ENCODE measurements at places on chromosomes 5 and 9. TPM values are rescaled to one million over a fixed set of nuclear protein-coding genes. Genes with fewer than 3 reads are reported as not detected.

DNA sequence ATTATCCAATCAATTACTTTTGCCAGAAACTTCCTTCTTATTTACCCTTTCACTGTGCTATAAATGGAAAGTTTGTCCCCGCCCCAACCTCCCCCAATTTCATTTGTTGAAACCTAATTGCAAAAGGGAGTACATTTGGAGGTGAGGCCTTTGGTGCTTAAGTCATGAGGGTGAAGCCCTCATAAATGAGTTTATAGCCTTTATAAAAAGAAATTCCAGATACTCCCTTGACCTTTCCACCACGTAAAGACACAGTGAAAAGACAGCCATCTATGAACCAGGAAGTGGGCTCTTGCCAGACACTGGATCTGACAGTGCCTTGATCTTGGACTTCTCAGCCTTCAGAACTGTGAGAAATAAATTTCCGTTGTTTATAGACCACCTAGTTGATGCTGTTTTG is 82.3 kb downstream of the NUDT12 start:
- H3K4me1 ChIP-seq = peaks cover 2% of the 10 kb centered on the region
- no peaks in the 10 kb centered on the region for H3K27me3 ChIP-seq
- H3K4me3 ChIP-seq = no peak overlapping the region
- H3K36me3 ChIP-seq = no peaks in the 10 kb centered on the region

GRCh38 chr9:126500600-126501382 is 112.9 kb upstream of the LMX1B start:
- no peak overlapping the region for H3K4me3 ChIP-seq
- no peaks in the 10 kb centered on the region for H3K4me1 ChIP-seq
- peak; percentile 75 for DNase-seq
- no peak overlapping the region for H3K27ac ChIP-seq
- no peaks in the 10 kb centered on the region for H3K27me3 ChIP-seq
- H3K36me3 ChIP-seq = peaks cover 21% of the 10 kb centered on the region

Gene DBH
- total RNA-seq = 0.30 TPM

Gene CCDC192
- not detected for total RNA-seq

DNA sequence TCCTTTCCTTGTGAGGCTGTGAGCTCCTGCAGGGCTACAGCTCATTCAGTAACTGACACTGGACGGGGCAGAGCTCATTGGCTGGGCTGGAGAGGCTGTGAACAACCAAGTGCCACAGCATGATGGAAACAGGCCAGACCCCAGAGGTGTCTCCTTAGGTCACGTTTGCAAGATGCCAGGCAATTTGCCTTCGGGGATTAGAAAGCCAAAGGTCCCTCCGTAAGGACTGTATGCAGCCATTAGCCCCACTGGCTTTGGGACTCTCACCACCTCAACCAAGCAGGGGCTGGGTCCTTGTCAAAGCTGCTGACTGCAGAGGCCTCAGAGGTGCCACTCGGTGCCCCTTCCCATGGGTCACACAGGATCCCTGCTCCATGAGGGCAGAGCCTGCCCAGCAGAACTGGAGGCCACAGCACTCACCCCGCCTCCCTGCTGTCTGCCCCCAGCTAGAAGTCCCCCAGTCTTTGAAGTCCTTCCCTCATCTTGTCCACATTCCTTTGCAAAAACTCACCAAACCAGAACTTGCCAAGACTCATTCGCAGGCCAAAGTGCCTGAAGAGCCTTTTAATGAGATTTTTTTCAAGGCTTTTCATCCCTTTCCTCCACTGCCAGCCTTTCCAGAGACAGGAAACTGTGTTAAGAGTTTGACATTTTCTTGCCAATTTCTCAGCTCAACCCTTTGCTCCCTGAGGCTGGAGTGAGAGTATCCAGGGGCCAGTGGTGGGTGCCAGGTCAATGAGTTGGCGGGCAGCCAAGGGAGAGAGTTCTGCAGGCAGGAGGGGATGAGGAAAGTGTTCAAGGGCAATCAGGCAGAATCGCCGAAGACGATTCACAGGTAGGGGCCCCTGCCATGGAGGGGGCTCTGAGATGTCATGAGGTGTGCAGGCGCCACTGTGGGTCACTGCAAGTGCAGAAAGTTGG is 39.7 kb upstream of the SLC25A51 start:
- H3K36me3 ChIP-seq = peaks cover 31% of the 10 kb centered on the region
- no peak overlapping the region for H3K27ac ChIP-seq
- no peaks in the 10 kb centered on the region for H3K27me3 ChIP-seq
- H3K4me3 ChIP-seq = no peak overlapping the region

- no peaks in the 10 kb centered on the region for H3K27me3 ChIP-seq
- DNase-seq = no peak
- H3K4me1 ChIP-seq = no peaks in the 10 kb centered on the region
- H3K36me3 ChIP-seq = no peaks in the 10 kb centered on the region
- no peak overlapping the region for H3K27ac ChIP-seq
Measured at GRCh38 chr9:93020151-93020550, 38.4 kb upstream of the SUSD3 start.

DNA sequence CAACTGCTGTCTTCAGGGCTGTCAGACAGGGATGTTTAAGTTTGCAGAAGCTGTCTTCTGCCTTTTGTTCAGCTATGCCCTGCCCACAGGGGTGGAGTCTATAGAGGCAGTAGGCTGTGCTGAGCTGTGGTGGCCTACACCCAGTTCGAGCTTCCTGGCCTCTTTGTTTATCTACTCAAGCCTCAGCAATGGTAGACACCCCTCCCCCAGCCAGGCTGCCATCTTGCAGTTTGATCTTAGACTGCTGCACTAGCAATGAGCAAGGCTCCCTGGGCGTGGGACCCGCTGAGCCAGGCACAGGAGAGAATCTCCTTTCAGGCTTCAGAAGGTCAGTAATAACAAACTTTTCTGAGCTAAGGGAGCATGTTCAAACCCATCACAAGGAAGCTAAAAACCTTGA is 545.3 kb downstream of the TLE4 start:
- H3K27ac ChIP-seq = no peak overlapping the region
- no peak overlapping the region for H3K4me3 ChIP-seq
- DNase-seq = no peak
- no peaks in the 10 kb centered on the region for H3K27me3 ChIP-seq
- no peaks in the 10 kb centered on the region for H3K4me1 ChIP-seq

DNA sequence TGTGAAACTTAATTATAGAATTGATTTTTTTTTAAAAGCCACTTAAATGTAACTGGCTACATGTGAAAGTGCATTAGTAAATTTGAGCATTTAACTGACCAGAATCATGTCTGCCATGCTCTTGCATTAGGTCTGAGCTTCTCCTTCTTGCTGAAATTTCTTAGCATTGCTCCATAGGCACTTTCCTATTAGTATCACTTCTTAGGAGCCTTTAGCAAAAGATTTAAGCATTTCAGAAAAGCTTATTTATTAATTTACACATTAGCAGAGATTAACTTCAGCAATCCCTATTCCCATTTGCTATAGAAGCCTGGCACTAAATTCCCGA is 211.0 kb downstream of the SNX18 start:
- DNase-seq = no peak
- no peaks in the 10 kb centered on the region for H3K4me1 ChIP-seq
- no peaks in the 10 kb centered on the region for H3K27me3 ChIP-seq
- no peaks in the 10 kb centered on the region for H3K36me3 ChIP-seq

Gene SLC6A19
- not detected for total RNA-seq

GRCh38 chr5:100434815-100435214 is 100.4 kb upstream of the FAM174A start:
- no peaks in the 10 kb centered on the region for H3K36me3 ChIP-seq
- DNase-seq = no peak
- no peaks in the 10 kb centered on the region for H3K4me1 ChIP-seq
- no peak overlapping the region for H3K27ac ChIP-seq
- no peaks in the 10 kb centered on the region for H3K27me3 ChIP-seq

- H3K36me3 ChIP-seq = no peaks in the 10 kb centered on the region
- H3K27me3 ChIP-seq = peaks cover 14% of the 10 kb centered on the region
- H3K4me3 ChIP-seq = no peak overlapping the region
- H3K27ac ChIP-seq = no peak overlapping the region
- H3K4me1 ChIP-seq = no peaks in the 10 kb centered on the region
Measured at GRCh38 chr5:83723031-83723430, 2.4 kb upstream of the HAPLN1 start.

GRCh38 chr5:36576721-36577120 is 29.7 kb upstream of the SLC1A3 start:
- no peak overlapping the region for H3K4me3 ChIP-seq
- H3K27ac ChIP-seq = no peak overlapping the region
- DNase-seq = no peak

Gene CCDC180
- total RNA-seq = 0.88 TPM

Gene S100Z
- total RNA-seq = not detected

Gene OR1J1
- total RNA-seq = not detected

Gene EIF4E1B
- total RNA-seq = not detected

DNA sequence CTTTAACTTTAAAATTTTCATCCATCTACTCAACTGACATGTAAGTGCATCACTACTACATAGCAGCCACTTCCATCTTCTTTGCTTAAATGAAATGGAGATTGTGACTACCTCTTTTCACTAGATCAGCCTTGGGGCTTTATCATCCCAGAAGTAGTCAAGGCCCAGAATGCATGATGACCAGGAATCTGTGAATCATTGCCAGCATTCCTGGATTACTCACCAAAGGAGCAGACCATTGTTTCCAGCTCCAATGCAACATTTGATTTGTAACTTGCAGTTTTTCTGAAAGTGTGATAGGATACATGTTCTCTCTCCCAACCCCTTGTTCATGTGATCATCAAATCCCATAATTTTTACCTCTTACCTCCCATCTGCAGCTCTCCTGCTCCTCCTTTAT is 65.1 kb downstream of the PLPPR1 start:
- no peak overlapping the region for H3K4me3 ChIP-seq
- H3K36me3 ChIP-seq = no peaks in the 10 kb centered on the region
- no peaks in the 10 kb centered on the region for H3K27me3 ChIP-seq
- no peaks in the 10 kb centered on the region for H3K4me1 ChIP-seq

DNA sequence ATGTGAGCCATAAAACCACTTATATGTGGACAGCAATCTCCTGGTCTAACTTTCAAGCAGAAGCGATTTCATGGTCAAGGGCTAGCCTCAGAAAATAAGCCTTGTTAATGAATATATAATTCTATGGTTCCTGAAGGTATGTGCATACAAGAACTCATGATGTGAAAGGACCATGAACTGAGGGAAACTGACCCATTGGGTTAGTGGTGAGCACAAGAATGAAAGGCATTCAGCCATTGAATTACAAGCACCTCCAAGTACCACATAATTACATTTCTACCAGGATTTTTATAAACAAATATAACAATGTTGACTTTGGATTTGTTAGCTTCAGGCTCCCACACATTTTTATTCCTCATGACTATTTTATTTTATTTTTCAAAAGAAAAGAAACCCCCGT is 459.0 kb downstream of the TLE4 start:
- no peak for DNase-seq
- no peaks in the 10 kb centered on the region for H3K4me1 ChIP-seq
- H3K4me3 ChIP-seq = no peak overlapping the region

Gene SSBP2
- total RNA-seq = 32.4 TPM

DNA sequence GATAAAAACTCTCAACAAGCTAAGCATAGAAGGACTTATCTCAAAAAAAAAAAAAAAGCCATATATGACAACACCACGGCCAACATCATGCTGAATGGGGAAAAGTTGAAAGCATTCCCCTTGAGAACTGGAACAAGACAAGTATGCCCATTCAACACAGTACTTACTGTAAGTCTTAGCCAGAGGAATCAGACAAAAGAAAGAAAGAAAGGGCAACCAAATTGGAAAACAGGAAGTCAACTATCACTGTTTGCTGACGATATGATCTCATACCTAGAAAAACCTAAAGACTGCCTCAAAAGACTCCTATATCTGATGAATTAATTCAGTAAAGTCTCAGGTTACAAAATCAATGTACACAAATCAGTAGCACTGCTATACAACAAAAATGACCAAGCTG is 24.6 kb upstream of the PTGER4 start:
- H3K27ac ChIP-seq = no peak overlapping the region
- no peaks in the 10 kb centered on the region for H3K36me3 ChIP-seq
- H3K27me3 ChIP-seq = no peaks in the 10 kb centered on the region
- no peak for DNase-seq
- no peak overlapping the region for H3K4me3 ChIP-seq
